Fibroblast of lung (primary cell): ENCODE measurements at places on chromosomes 6 and 20.

- H3K4me3 ChIP-seq = no peak overlapping the region
- no peaks in the 10 kb centered on the region for H3K36me3 ChIP-seq
- H3K27ac ChIP-seq = no peak overlapping the region
- H3K4me1 ChIP-seq = peaks cover 8% of the 10 kb centered on the region
- H3K27me3 ChIP-seq = no peaks in the 10 kb centered on the region
Observed at GRCh38 chr6:44176762-44177509, 18.3 kb downstream of the CAPN11 start.

- no peaks in the 10 kb centered on the region for H3K27me3 ChIP-seq
- H3K4me3 ChIP-seq = peak overlapping the region; percentile 98
- H3K36me3 ChIP-seq = no peaks in the 10 kb centered on the region
Observed at GRCh38 chr6:75281653-75282052, 2.9 kb downstream of the TMEM30A start.

DNA sequence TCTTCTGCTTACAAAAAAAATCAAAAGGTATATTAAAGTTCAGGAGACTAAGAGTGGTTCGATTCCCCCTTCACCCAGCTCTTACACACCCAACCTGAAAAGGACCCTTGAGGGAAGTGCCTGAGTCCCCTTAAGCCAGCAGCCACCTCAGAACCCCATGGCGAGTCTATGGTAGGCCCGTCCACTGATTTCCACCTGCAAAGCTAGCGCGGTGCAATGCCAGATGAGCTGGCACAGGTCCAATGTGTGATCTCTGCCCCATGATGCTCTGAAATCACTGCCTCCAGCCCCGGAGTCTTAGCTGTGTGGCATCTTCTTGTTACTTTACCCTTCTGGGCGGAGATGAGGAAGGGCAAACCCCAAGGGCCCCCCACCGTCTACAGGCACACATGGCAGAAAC lies 109.3 kb downstream of the SMOC2 start:
- no peak overlapping the region for H3K27ac ChIP-seq
- no peak for DNase-seq
- no peaks in the 10 kb centered on the region for H3K4me1 ChIP-seq

- peaks cover 5% of the 10 kb centered on the region for H3K4me1 ChIP-seq
- H3K27ac ChIP-seq = no peak overlapping the region
- DNase-seq = no peak
- no peak overlapping the region for H3K4me3 ChIP-seq
- H3K27me3 ChIP-seq = no peaks in the 10 kb centered on the region
- H3K36me3 ChIP-seq = no peaks in the 10 kb centered on the region
Observed at GRCh38 chr6:45574885-45575284, 197.2 kb upstream of the SUPT3H start.

- H3K27me3 ChIP-seq = no peaks in the 10 kb centered on the region
- DNase-seq = no peak
- no peak overlapping the region for H3K27ac ChIP-seq
- H3K4me3 ChIP-seq = no peak overlapping the region
- H3K36me3 ChIP-seq = no peaks in the 10 kb centered on the region
Observed at GRCh38 chr6:89200706-89201215, 16.4 kb downstream of the GABRR1 start.

DNA sequence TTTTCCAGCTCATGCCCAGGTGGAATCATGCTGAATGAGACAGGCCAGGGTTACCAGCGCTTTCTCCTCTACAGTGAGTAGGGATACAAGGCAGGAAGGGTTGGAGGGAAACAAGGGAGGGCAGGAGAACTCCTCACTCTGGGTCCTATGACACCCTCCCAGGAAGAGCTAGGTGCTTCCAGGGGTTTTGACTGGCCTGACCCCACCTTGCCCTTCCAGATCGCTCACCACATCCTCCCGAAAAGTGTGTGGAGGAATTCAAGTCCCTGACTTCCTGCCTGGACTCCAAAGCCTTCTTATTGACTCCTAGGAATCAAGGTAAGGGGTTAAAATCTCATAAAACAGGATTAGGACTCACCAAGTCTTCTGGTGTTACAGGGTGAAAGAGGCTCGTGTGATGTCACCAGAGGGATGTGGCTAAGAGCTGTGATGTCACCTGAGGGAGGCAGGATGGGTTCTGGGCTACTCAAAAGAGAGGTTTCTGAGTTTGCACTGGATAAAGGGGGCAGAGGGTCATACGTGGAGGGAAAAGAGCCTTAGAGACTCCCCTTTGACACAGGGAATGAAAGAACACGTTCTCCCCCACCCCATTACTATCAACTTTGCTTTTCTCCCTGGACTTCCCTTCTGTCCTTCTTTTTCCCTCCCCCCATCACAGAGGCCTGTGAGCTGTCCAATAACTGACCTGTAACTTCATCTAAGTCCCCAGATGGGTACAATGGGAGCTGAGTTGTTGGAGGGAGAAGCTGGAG lies 1.9 kb downstream of the APOM start:
- no peak overlapping the region for H3K27ac ChIP-seq
- DNase-seq = no peak
- no peak overlapping the region for H3K4me3 ChIP-seq
- H3K27me3 ChIP-seq = no peaks in the 10 kb centered on the region
- peaks cover 13% of the 10 kb centered on the region for H3K4me1 ChIP-seq
- peaks cover 5% of the 10 kb centered on the region for H3K36me3 ChIP-seq

DNA sequence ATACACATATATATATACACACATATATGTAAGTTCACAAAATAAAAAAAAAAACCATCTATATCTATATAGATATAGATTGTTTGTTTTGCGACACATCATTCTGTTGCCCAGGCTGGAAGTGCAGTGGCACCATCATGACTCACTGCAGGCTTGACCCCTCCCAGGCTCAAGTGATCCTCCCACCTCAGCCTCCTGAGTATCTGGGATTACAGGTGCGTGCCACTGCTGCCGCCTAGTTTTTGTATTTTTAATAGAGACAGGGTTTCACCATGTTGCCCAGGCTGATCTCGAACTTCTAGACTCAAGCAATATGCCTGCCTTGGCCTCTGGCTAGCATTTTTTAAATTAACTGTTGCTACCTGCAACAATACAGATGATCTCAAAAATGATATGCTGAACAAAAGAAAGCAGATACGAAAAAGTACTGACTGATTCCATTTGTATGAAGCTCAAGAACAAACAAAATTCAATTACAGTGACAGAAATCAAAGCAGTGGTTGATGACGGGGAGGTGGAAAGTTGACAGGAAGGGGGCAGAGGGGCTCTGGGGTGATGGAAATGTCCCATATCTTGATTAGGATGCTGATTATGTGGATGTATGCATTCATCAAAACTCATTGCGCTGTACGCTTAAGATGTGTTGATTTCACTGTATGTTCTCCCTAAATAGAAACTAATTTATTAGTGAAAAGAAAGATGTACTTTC lies 49.6 kb downstream of the ATXN1 start:
- H3K27me3 ChIP-seq = no peaks in the 10 kb centered on the region
- H3K27ac ChIP-seq = peak overlapping the region; percentile 58
- no peaks in the 10 kb centered on the region for H3K36me3 ChIP-seq
- H3K4me3 ChIP-seq = no peak overlapping the region

DNA sequence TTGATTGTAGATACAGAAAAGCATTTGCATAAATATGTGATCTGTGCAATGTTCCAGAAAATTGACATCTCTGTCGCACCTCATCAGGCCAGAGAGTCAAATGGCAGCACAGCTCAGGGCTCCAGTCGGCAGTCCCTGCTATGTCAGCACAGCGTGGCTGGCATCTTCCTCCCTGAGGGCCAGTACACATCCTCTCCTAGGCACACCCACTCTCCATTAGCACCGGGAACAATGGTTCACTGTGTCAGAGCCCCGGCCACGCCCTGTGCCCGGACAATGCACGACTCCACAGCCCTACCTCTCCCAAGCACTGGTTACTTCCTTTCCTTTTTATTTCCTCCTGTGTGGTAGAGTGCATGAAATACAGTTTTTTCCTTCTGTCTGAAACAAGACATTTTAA lies 114.9 kb downstream of the FOXC1 start:
- no peaks in the 10 kb centered on the region for H3K27me3 ChIP-seq
- H3K27ac ChIP-seq = no peak overlapping the region
- H3K4me1 ChIP-seq = no peaks in the 10 kb centered on the region
- no peak for DNase-seq
- H3K36me3 ChIP-seq = no peaks in the 10 kb centered on the region

DNA sequence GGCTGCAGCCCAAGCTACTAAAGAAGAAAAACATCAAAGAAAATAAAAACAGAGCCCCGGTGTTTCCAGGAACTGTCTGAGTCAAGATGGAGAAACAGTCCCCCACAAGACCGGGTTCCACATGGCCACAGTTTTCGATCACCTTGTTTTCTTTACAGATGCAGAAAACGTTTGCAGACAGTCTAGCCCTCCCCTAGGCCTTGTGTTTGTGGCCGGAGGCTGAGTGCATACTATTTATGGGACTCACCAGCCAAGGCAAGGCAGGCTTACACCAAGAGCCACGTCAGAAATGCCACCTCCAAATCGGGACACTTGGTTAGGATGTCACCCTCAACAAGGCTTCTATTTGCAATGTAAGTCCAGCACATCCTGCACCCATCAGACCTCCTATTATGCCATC lies 97.3 kb downstream of the BMP7 start:
- H3K36me3 ChIP-seq = no peaks in the 10 kb centered on the region
- DNase-seq = no peak
- H3K4me1 ChIP-seq = no peaks in the 10 kb centered on the region
- no peaks in the 10 kb centered on the region for H3K27me3 ChIP-seq

- peak overlapping the region; percentile 98 for H3K27ac ChIP-seq
- H3K4me3 ChIP-seq = peak overlapping the region; percentile 47
- peak; percentile 100 for DNase-seq
Observed at GRCh38 chr20:53828088-53828681, 234.5 kb upstream of the ZNF217 start.

- peak; percentile 74 for DNase-seq
- no peak overlapping the region for H3K27ac ChIP-seq
- H3K27me3 ChIP-seq = no peaks in the 10 kb centered on the region
- H3K4me3 ChIP-seq = no peak overlapping the region
Observed at GRCh38 chr6:110949679-110950285, 8.7 kb upstream of the GTF3C6 start.

DNA sequence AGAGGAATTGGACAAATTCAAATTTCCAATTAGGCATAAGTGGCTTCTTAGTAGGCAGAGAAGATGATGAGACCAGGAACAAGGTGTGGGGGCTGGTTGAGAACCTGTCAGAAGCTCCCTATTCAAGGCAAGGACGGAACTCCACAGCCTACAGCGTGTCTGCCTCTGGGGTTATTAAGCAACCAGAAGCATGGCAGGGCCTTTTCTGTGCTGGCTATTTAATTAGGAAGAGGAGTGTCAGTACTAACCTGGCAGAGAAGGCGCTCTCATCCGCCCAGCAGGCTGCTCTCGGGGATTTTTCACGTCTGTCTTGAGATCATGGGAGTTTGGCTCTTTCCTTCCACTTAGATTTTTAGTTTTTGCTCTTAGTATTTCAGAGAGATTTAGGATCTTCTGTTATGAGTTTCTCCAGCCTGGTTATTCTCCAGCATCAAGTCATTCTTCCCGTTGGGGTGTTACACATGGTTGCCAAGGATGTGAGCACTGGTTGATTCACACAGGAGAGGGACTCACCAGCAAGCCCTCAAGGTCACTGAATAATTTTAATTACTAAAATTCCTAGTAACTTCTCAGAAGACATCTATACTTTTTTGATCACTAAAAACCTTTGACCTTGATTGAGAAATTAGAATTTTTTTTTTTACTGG lies 23.9 kb downstream of the ADTRP start:
- H3K4me1 ChIP-seq = no peaks in the 10 kb centered on the region
- peak overlapping the region; percentile 7 for H3K27ac ChIP-seq
- H3K27me3 ChIP-seq = no peaks in the 10 kb centered on the region

GRCh38 chr20:63706027-63706695 lies 1.6 kb downstream of the ARFRP1 start:
- H3K36me3 ChIP-seq = peaks cover 33% of the 10 kb centered on the region
- peaks cover 9% of the 10 kb centered on the region for H3K4me1 ChIP-seq
- H3K27ac ChIP-seq = peak overlapping the region; percentile 80
- peak overlapping the region; percentile 62 for H3K4me3 ChIP-seq
- H3K27me3 ChIP-seq = no peaks in the 10 kb centered on the region

DNA sequence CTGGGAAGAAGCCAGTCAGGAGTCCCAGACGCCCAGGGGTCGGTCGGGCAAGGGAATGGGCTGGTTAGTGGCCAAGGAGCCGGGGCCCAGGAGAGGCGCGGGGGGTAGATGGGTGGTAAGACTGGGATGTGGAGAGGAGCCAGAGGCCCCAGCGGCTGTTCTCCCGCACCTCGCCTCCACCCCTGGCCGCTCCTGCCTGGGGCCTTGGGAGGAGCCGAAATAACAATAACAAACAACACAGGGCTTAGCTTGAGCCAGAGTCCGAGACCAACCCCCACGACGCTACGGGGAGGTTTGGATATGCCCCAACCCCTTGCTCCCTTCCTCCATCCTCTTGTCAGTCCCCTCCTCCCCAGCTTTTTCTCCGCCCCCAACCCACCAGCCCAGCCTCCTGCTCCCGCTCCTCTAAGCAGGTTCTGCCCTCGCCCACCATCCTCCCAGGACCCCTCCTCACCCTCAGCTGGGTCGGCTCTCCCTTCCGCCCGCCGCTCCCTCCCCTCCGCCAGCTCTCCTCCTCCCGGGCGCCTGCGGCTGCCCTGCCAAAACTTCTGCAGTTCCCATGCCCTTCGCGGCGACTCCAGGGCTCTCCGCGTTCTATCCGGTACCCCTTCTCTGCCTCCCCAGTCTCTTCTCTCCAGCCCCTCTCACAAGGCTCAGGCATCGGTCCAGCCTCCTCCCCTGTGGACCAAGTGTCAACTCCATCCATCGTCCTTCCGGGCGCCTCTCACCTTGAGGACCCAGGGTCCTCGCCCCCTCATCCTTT lies 1.1 kb downstream of the RNF39 start:
- no peaks in the 10 kb centered on the region for H3K36me3 ChIP-seq
- no peak overlapping the region for H3K4me3 ChIP-seq
- H3K27ac ChIP-seq = no peak overlapping the region
- DNase-seq = peak; percentile 10
- peaks cover 80% of the 10 kb centered on the region for H3K27me3 ChIP-seq

DNA sequence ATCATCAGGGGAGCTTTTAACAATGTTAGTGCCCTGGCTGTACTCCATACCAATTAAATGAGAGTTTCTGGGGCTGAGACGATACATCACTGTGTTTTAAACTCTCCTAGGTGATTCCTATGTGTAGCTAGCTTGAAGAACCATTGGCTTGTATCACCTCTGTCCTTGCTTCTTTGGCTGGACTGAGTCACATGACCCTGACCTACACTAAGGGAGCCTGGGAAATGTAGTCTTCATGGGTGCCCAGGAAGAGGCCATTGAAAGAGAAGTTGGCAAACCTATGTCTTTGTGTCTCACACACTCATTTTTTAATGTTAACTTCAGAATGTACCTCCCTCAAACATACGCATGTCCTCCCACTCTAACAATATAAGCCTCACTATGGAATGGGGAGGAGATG lies 506.6 kb downstream of the DHX35 start:
- no peak overlapping the region for H3K27ac ChIP-seq
- no peaks in the 10 kb centered on the region for H3K4me1 ChIP-seq
- no peak for DNase-seq
- H3K27me3 ChIP-seq = no peaks in the 10 kb centered on the region

GRCh38 chr6:100809346-100809745 lies 71.8 kb downstream of the ASCC3 start:
- H3K27ac ChIP-seq = no peak overlapping the region
- peak; percentile 9 for DNase-seq
- H3K36me3 ChIP-seq = no peaks in the 10 kb centered on the region
- no peak overlapping the region for H3K4me3 ChIP-seq
- H3K4me1 ChIP-seq = no peaks in the 10 kb centered on the region

GRCh38 chr6:53086302-53086701 lies 21.1 kb downstream of the FBXO9 start:
- H3K4me3 ChIP-seq = no peak overlapping the region
- no peak for DNase-seq
- no peak overlapping the region for H3K27ac ChIP-seq
- H3K36me3 ChIP-seq = peaks cover 9% of the 10 kb centered on the region
